Posterior vena cava (tissue), 2 donors: ENCODE measurements at places on chromosomes 3 and 15. TPM values are rescaled to one million over a fixed set of nuclear protein-coding genes. Genes with fewer than 3 reads are reported as not detected.

DNA sequence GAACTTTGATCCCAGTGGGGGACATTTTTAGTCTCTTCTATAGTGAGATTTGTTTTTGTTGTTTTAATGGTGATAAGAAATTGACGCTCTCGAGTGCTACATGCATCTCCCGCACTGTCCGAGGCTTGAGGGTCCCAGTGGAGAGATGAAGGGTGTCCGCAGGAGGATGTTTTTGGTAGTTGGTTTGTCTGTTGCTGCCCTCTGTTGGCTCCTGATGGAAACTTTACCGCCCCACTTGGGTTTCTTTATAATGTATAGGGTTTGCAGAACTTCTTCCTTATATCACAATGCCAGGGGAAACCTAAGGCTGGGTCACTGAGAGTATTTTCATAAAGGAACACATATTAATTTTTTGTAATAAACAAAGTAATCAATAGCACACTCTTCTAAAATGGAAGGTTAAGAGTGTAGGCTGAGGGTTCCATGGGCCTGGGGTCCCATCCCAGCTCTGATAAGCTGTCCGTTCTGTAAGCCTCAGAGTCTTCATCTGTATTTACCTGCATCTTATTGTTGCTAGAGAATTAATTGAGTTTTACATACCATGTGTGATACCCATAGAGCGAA is 185.3 kb upstream of the FEZF2 start:
- no peak for DNase-seq

- no peak for DNase-seq
These were observed 7.7 kb upstream of the DCP1A start for GRCh38 chr3:53354945-53355498.

DNA sequence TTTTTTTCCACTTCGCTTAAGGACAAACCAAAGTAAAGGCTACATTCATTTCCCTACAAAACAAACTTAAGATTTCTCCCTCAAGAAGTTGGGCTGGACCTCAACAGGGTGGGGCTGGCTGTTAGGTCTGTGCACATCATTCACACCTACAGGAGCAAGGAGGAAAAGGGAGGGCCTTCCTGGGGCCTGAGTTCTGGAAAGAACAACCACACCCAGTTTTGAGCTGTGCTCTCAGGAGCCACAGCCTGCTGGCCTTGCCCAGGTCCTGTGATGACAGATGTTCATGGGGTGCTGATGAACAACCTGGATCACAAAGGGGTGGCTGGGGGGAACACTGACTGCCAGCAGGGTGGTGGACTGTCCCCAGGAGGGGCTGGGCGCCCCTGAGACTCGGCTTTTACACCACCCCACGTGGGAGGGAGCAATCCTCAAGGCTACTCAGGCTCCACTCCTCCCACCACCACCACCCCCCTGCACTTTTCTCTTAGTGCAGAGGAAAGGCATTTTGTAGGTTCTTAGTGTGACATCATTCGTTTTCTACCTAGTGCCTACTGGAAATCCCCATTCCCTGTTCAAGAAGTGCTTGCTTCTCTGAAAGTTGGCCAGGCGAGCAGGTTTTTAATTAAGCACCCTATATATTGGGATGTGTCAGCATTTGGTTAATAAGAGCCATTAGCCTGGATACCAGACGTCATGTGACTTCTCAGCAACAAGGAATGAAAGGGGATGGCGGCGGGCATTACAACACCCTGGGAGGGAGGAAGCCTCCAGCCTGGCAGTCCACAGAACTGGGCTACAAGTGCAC is 35.7 kb downstream of the CCNB2 start:
- no peak for DNase-seq

GRCh38 chr3:14439501-14440167 is 37.2 kb downstream of the SLC6A6 start:
- DNase-seq, result peak; percentile 90

- DNase-seq, result no peak
These were observed 43.3 kb downstream of the CYFIP1 start for GRCh38 chr15:22936577-22937472.

The USP19 gene
- 40.4 TPM for total RNA-seq

DNA sequence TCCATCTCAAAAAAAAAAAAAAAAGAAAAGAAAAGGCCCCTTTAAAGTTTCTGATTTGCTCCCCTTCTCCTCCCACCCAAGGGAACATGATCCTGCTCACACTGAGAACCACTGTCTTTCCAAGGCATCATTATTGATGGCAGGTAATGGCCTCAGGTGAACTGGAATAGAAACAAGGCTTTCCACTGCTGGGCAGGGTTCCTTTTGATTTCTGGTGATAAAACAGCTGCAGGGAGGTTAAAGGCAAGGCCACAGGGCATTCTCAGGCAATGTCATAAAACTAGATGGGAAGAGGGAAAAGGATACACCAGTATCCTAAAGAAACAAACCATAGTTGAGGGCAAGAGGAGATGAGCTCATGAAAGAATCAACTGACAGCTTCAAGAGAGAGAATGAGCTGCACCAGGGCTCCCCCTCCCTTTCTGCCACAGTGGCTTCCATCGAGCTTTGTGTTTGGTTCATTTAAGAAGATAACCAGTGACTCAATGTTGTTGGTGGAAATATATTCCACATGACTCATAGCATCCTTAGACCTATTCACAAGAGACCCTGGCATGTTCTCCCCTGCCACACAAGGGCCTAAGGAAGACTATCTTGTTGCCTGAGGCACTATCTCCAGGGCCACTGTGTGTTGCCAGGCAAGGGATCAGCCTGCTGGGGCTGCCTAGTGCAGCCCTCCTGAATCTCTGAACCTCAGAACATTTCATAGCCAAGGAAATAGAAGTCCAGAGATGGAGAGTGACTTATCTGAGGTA is 86.4 kb downstream of the WDR76 start:
- DNase-seq, result no peak

- DNase-seq, result no peak
These were observed 295.9 kb upstream of the RGMA start for GRCh38 chr15:93384886-93385285.

GRCh38 chr15:70608144-70608543 is 155.2 kb downstream of the UACA start:
- DNase-seq, result no peak

GRCh38 chr15:38153781-38154180 is 98.9 kb upstream of the SPRED1 start:
- DNase-seq, result no peak

DNA sequence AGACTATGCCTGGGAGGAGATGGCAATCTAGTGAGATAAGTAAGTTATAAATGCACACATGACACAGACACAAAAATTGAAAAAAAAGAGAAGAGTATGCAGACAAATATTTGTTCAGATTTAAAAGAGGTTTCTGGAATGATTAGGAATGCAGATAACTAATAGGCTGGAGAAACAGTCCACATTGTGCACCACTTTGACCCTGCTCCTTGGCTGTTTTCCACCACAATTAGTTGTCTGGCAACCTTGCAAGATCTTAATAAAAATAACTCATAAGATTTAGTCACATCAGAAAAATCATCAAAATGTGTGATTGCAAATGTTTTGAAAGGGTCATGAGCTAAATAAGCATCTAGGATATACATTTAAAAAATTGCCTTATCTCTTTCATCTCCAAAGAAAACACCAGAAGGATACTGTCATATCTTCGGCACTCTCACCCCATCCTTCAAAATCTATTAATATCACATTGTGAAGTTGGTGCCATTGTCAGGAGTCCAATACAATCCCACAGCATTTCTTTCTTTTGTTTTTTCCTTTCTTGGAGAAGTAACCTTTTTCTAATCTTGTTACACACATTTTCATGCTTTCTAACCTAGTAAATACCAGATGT is 153.7 kb upstream of the KCNMB2 start:
- DNase-seq, result no peak

GRCh38 chr3:189270248-189270832 is 98.6 kb downstream of the TPRG1 start:
- DNase-seq, result no peak

The CD200 gene
- total RNA-seq, result 17.7 TPM

The LTF gene
- 3.7 TPM for total RNA-seq

DNA sequence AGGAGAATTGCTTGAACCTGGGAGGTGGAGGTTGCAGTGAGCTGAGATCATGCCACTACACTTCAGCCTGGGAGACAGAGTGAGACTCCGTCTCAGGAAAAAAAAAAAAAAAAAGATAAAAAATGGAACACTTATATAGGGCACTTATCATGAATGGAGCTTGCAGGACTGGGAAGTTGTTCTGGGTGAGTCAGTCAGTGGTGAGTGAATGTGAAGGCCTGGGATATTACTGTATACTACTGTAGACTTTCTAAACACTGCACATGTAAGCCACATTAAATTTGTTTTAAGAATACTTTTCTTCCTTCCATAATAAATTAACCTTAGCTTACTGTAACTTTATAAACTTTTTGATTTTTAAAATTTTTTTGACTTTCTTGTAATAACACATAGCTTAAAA is 59.8 kb downstream of the SFMBT1 start:
- DNase-seq, result no peak

GRCh38 chr15:73078722-73079121 is 26.5 kb downstream of the NEO1 start:
- DNase-seq, result no peak

- no peak for DNase-seq
These were observed 29.8 kb downstream of the RARB start for GRCh38 chr3:25457671-25458419.

- DNase-seq, result no peak
These were observed 41.7 kb downstream of the OXSM start for GRCh38 chr3:25831578-25831977.

- DNase-seq, result no peak
These were observed 19.2 kb downstream of the POLG start for GRCh38 chr15:89315375-89315929.

The NPAP1 gene
- total RNA-seq, result not detected

GRCh38 chr3:117722856-117723255 is 1013.3 kb downstream of the TUSC7 start:
- DNase-seq, result no peak

The STOML1 gene
- total RNA-seq, result 17.3 TPM

- DNase-seq, result no peak
These were observed 21.6 kb downstream of the COL8A1 start for GRCh38 chr3:99659951-99660350.

- no peak for DNase-seq
These were observed 5.1 kb downstream of the GPR176 start for GRCh38 chr15:39914977-39915376.

- DNase-seq, result peak; percentile 92
These were observed 6.4 kb downstream of the CELSR3 start for GRCh38 chr3:48656061-48656840.

- DNase-seq, result no peak
These were observed 22.6 kb upstream of the KLF13 start for GRCh38 chr15:31303726-31304648.

The CAMP gene
- total RNA-seq, result not detected

The CCK gene
- not detected for total RNA-seq

DNA sequence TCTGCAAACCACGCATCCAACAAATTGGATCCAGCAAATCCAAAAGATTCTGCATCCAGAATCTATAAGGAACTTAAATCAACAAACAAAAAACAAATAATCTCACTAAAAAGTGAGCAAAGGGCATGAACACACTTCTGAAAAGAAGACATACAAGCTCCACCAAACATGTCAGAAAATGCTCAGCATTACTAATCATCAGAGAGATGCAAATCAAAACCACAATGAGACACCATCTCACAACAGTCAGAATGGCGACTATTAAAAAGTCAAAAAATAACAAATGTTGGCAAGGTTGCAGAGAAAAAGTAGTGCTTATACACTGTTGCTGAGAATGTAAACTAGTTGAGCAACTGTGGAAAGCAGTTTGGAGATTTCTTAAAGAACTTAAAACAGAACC is 21.6 kb upstream of the SLC25A36 start:
- no peak for DNase-seq

The PIGBOS1 gene
- total RNA-seq, result 8.5 TPM

The TIMP4 gene
- total RNA-seq, result 17.0 TPM

DNA sequence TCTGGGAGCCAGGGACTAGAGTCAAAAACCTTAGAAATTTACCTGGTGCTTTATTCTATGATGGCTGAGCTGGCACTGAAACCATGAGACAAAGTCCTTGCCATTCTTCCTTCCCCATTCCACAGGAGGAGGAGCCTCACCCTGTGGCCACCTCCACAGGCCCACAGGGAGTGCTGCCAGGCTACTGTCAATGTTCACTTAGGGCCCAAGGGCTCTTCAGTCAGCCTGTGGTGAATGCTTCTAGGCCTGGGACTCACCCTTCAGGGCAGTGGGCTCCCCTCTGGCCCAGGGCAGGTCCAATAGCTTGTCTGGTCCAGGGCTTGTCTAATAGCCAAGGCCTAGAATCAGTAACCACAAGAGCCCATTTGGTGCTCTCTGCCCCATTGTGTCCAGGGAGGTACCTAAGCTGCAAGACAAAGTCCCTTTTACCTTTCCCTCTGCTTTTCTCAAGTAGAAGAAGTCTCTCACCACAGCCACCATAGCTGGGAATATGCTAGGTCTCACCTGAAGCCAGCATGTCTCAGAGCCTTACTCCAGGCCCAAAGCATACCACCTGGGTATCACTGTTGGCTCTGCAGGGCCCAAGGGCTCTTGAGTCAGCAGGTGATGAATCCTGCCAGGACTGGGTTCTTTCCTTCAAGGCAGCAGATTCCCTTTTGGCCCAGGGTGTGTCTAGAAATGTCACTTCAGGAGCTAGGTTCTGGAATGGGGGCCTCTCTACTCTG is 61.8 kb upstream of the CHRNB4 start:
- no peak for DNase-seq

The HTR3E gene
- not detected for total RNA-seq

- no peak for DNase-seq
These were observed 36.2 kb downstream of the KLHL18 start for GRCh38 chr3:47318916-47319315.

GRCh38 chr15:74245342-74245931 is 9.3 kb downstream of the CCDC33 start:
- no peak for DNase-seq

DNA sequence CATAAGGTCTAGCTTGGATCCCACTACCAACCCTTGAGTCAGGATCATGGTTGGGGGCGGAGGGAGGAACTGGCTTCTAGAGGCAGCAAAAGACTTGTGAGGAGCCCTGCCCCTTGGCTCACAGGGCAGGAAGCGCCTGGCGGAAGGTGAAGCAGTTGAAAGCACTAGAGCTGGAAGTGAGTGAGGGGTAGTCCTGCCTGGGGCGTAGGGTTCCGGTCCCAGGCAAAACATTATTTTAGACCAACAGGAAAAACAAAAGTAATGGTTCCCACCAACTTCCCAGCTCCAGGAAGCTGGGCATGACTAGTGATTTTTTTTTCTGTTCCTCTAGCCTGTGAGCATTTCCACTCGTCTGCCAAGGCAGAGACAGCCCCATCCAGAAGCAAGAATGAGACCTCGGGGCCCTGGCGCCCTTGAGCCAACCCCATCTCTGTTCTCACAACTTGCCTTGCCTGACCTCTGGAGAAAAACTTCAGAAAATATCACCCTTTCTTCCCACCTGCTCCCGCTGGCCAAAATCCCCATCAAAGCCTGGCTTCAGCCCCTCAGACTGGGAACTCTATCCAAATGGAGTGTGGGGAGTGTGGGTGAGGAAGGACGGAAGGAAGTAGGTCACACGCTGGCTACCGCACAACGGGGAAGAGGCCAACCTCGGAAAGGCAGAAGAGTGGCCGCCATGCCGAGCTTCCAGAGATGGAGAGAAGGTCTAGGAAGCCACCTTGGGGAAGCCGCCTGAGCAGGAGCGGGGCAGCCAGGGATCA is 57.5 kb downstream of the RBPMS2 start:
- no peak for DNase-seq
